ENCODE measurements at places on chromosomes 6 and 20.

GRCh38 chr6:85641522-85641896 is 1.2 kb downstream of the SYNCRIP start:
- DNase-seq: no peak

DNA sequence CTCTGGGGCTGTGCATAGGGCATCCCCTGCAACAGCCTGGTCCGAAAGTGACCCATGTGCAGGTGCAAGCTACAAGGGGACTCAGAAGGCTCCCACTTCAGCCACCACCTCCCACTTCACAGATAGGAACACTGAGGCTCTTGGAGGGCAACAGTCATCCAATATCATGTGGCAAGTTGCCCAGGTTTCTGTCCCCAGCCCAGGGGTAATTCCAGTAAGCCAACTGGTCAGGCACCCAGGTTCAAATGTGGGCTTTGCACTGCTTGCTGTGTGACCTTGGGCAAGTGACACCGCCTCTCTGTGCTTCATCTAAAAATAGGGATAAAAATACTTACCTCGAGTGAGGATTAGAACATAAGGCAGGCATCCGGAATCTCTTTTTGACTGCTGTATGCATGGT is 62.0 kb upstream of the SIRPA start:
- no peak for DNase-seq

- no peak for DNase-seq
Observed at GRCh38 chr6:33521489-33522091, 58.5 kb downstream of the BAK1 start.

DNA sequence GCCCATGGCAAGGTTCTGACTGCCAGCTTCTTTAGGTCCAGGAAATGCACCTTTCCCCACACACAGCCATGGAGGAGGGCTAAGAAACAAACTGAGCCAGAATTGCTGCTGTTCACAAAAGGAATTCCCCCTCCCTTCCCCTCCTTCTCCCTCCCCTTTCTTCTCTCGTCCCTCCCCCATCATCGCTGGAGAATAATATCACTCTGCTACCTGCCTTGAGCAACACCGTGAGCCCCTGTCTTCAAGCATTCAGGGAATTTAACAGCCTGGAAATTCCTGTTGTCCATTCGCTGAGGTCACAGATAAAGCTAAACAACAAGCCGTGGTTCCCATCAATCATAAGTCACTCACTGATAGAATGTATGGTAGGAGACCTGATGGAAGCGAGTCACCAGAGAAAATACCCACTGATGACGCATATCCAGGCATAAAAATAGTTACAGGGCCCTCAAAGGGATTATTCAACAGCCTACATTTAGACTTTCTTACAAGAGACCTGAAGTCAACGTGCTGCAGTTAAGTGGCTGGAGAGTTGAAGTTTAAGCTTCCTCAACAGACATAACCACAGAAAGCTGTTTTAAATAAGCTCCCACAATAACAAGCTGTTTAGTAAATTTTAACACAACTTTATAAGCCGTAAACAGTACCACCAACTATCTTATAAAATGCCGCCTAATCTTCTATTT is 59.7 kb downstream of the HIVEP2 start:
- peak; percentile 64 for DNase-seq

GRCh38 chr20:62032609-62033368 is 32.9 kb downstream of the TAF4 start:
- DNase-seq: no peak

DNA sequence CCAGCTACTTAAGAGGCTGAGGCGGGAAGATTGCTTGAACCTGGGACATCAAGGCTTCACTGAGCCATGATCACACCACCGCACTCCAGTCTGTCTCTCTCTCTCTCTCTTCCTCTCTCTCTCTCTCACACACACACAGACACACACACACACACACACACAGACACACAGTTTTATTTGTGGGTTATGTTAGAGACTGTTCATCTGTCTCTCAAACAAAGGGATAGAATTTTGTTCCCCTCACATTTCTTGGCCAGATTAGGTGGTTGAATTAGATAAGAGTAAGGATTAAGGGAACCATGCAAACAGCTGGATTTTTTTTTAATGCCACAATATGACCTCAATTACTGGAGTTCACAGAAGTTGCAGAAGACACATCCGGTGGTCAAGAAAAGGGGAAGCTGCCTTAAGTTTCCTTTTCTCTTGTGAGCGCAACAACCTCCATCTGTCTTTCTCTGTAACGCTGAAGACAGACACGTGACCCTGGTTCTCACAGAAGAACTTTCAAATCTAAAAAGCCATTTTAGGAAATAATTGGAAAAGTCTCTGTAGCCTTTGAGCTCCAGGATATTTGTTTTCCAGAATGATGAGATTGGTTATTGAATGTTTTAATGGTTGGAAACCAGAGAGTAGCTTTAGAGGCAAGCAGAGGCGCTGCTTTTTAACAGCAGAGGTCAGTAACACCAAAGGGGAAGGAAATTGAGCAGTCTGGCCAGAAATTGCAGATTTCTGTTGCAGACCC is 32.9 kb upstream of the LGSN start:
- DNase-seq: no peak

DNA sequence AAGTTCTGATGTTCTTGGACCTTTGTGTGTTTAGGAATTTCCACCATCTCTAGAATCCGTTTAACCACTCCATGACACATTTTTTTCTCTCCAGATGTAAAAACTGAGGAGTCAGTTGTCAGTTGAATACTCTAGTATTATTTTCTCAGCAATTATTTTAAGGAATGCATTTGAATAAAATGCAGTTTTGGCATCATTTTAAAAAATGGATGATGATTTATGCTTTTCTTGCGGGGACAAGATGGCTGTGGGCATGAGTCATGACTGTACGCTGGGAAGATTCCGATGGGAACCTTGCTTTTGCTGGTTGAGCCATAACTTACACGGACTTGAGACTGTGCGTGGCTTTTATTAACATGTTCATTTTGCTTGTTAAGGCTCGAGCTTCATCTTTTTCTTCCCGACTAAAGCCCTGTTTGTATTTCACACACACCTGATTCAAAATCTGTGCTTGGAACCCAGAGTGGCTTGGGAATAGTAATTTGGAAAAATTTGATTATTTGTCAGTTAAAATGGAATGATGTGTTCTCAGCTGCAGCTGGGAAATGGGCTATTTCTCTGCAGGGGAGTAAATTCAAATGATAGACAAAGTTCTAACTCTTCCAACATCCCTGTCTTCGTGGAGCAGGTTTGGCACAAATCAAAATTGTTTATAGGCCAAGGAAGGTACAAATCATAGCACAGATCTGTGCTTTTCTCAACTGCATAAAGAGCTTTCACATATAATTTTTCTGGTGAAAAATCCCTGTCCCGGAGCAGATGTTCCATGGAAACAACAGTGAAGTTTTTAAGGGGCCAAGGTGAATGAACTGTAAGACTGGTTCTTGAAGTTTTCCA is 470.5 kb upstream of the JAG1 start:
- no peak for DNase-seq

DNA sequence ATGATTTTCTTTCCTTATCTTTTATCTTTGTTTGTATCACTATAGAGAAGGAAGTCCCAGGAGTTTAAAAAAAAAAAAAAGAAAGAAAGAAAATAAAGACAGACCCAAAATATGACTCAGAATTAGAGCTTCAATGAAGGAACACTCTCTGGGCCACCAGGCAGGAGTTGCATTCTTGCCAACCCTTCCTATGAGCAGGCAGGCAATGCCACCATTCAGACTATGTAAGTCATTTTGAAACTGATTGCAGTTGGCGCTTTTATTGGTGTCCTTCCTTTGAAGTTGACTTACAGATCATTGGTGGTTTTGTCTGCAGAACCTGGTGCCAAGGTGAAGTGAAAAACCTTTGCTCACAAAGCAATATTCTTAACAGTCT is 50.3 kb downstream of the MYB start:
- no peak for DNase-seq

DNA sequence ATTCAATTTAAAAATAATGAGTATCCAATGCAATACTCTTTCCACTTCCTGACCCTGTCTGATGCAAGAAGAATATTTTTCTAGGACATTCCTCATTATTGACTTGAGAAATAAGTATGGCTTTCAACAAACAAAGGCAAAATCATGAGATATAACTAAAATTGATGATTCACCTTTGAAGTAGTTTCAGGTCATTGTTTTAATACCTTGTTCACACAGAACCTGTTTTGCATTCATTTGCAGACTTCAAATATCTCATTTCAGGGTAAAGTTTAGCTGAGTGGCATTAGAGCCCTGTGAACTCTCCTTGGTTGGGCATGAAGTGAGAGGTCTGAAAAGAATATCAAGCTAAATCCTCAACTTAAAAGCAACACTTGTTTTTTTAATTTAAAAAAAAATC is 309.2 kb downstream of the NRN1 start:
- DNase-seq: no peak

- peak; percentile 91 for DNase-seq
Observed at GRCh38 chr6:148746363-148747144, at the start of gene UST. UST (plus strand) TSS chr6:148747030; CDS start chr6:148747431, 401 bp downstream.

- no peak for DNase-seq
Observed at GRCh38 chr6:4085332-4085700, 6.4 kb upstream of the FAM217A start.

DNA sequence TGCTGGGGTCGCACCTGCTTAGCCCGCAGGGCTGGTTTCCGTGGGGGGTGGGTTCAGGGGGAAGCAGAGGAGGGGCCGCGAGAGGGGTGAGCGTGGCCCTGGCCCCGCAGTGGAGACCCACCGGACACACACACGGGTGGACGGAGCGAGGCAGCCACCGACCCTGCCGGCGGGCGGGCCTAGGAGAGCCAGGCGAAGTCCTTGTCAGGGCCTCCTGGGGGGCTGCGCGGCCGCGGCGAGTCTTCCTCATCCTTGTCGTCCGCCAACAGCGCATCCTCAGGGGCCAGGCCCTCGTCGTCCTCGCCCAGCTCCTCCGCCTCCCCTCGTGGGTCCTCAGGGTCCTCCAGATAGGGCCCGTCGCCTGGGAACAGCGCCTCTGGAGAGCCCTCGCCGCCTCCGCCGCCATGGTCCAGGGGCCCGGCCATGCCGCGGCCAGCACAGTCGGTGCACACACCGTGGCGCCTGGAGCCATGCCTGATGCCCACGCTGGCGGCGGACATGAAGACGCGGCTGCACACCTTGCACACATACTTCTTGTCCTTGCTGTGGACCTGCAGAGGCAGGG is 7.3 kb downstream of the SLC2A4RG start:
- DNase-seq: no peak

DNA sequence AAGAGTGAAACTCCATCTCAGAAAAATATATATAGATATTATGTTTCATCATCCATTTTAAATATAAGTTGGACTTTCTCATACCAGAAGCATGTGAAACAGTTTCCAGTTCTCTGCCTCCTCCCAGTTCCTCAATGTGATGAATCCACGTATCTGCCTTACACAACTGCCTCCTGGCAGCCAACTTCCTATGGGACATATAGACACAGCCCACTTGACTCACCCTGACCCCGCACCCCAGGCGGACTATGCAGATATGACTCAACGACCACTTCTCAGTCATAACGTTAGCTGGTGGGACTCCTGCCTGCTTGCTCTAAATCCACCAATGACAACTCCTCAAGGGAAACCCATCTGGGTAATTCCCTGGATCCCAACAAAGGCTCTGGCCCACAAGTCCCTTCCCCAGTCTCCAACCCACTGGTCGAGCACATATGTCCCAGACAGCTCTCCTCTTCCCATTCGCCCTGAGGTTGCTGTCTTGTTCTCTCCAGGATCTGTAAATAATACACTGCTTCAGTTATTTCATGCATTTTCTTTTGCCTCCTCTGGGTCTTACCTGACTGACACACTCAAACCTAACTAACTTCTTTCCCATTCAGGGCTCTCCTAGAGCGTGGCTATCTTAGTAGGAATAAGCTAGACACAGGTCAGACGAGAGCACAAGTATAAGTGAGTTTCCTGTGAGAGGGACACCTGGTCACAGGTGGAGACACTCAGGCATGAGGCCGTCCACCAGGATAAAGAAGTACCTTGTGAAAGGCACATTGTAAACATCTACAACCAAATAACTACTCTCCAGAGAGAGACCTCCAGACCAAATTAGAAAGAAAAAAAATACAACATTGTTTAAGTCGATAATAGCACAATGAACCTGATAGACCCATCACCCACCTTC is 548.5 kb downstream of the CD83 start:
- DNase-seq: no peak

GRCh38 chr20:48238326-48238725 is 453.0 kb upstream of the SULF2 start:
- no peak for DNase-seq

- no peak for DNase-seq
Observed at GRCh38 chr6:132133736-132134445, 182.7 kb upstream of the CCN2 start.

GRCh38 chr6:52104979-52105378 is 17.6 kb upstream of the PKHD1 start:
- DNase-seq: no peak

- no peak for DNase-seq
Observed at GRCh38 chr20:52083627-52084232, 107.8 kb downstream of the ZFP64 start.

DNA sequence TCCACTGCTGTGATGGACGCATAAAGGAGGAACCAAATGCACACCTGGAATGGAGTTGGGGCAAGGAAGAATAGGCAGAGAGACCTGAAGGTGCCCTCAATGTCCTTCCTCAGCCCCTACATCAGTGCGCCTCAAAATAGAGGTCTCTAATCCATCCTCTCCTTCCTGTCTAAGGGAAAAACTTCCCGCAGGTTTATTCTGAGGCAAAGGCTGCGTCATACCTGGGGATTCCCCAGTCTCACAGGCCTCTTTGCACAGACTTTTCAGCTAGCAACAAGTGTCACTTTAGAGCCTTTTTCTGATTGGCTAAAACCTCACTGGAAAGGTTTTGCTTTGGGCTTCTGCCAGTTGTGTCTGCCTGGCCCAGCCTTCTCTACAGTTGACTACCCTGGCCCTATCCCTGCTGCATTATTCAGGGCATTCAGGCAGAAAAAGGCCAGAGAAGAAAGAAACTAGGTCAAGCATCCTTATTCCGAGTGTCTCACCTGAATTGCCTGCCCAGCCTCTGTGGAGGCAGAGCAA is 1.8 kb upstream of the HLA-DQB1 start:
- DNase-seq: no peak

- no peak for DNase-seq
Observed at GRCh38 chr6:166532302-166532701, 54.2 kb downstream of the RAMACL start.

- DNase-seq: no peak
Observed at GRCh38 chr6:5217356-5217755, 43.4 kb downstream of the LYRM4 start.

DNA sequence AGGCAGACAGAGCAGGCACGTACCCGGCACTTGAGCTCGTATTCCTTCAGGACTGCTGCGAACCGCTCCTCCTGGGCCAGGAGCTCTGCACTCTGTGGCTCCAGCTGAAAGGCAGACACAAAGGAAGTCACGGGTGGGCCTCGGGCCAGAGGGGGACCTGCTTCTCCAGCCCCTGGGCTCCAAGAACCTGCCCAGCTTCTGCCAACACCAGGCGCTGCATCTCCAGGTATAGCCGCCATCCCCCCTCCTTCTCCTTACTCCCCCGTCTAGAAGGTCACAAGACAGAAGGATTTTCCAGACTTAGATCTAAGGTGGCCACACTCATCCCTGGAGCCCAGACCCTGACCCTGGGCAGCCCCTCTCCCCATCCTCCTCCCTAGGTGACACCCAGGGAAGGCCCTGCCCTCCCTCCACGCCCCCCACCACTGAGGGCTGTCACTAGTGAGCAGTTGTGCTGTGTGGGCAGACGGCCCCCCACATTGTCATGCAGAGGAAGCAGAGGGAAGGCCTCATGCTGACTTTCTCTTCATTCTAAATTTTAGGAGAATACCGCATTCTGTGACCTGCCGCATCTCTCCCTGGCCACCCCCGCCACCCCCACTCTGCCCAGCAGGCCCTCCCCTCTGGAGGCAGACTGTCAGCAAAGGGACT is 81.9 kb downstream of the GINS1 start:
- DNase-seq: no peak

All from urinary bladder (tissue), 4 donors.